ENCODE measurements at places on chromosomes 6 and 20. TPM values are rescaled to one million over a fixed set of nuclear protein-coding genes. Genes with fewer than 3 reads are reported as not detected.

The GPLD1 gene
- 2.6 TPM for total RNA-seq

The WFDC10B gene
- not detected for total RNA-seq

The CD164 gene
- total RNA-seq, result 160 TPM

The LY6G6C gene
- total RNA-seq, result not detected

The CALHM5 gene
- total RNA-seq, result 4.2 TPM

The ELOVL2 gene
- 0.52 TPM for total RNA-seq

The FAM162B gene
- 4.7 TPM for total RNA-seq

The SNAI1 gene
- 0.52 TPM for total RNA-seq

The OR2H2 gene
- not detected for total RNA-seq

The TFAP2D gene
- not detected for total RNA-seq

The TREML2 gene
- under 0.01 TPM for total RNA-seq

The HECA gene
- 17.7 TPM for total RNA-seq

The ZNF831 gene
- total RNA-seq, result under 0.01 TPM
